ENCODE measurements at places on chromosomes 12 and 14. TPM values are rescaled to one million over a fixed set of nuclear protein-coding genes. Genes with fewer than 3 reads are reported as not detected.
A peak's percentile ranks its signal among the peaks of the same experiment; 100 is the strongest.

DNA sequence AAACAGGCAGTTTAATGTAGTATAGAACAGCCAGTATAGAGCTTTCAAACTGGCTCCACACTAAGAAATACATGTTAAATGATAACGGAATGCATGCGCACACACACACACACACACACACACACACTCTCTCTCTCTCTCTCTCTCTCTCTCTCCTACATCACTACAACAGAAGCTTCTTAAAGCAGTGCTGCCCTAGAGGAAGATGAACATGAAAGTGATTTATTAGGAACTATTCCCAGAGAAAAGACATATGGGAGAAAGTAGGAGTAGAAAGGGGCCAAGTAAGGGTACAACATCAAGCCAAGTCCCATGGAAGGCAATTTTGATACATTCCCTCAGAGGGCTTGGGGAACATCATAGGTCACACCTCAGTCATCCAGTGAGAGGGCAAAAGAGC, 16.4 kb upstream of the DHRS4 start:
- H3K4me1 ChIP-seq = no peaks in the 10 kb centered on the region
- H3K36me3 ChIP-seq = no peaks in the 10 kb centered on the region
- H3K4me3 ChIP-seq = no peak overlapping the region
- no peak overlapping the region for H3K27ac ChIP-seq

DNA sequence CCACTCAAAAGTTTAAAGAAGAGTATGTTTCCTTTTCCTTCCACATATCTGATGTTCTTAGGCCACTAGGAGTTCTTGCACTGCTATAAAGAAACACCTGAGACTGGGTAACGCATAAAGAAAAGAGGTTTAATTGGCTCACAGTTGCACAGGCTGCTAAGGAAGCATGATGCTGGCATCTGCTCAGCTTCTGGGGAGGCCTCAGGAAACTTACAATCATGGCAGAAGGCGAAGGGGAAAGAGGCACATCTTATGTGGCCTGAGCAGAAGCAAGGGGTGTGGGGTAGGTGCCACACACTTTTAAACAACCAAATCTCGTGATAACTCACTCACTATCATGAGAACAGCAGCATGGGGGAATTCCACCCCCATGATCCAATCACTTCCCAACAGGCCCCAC, 7.7 kb upstream of the CRADD start:
- H3K4me3 ChIP-seq = no peak overlapping the region
- no peak overlapping the region for H3K27ac ChIP-seq
- peaks cover 5% of the 10 kb centered on the region for H3K27me3 ChIP-seq
- no peaks in the 10 kb centered on the region for H3K36me3 ChIP-seq

DNA sequence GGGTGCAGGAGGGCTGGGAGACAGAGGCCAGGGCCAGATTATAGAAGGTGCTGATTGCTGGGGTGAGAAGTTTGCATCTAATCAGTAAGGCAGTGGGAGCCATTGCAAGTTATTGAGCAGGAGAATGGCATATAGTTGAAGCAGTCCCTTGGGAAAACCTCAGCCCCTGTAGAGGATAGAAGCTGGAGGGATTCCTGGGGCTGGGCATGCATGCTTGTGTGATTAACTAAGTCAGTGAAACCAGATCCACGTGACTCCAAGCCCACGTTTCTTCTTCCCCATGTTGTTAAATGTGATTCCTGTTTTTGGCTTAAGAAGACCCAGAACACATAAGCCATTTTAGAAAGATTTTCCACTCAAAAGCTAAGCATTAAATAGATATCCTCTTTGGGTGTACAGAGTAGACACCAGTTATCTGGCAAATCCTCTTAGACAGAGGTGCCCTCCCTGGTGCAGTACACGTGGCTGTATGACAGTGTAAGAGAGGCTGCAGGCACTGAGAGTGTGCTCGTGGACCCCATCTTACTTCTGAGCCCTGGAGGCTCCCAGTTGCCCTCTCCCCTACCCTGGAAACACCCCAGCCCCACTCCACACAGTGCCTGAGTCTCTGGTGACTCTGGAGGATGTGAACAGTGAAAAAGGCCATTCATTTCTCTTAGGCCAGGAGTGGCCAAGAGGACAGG, 3.2 kb downstream of the C14orf132 start:
- DNase-seq = no peak
- H3K27me3 ChIP-seq = peaks cover 39% of the 10 kb centered on the region
- H3K27ac ChIP-seq = no peak overlapping the region
- peaks cover 20% of the 10 kb centered on the region for H3K4me1 ChIP-seq

- no peaks in the 10 kb centered on the region for H3K27me3 ChIP-seq
- H3K36me3 ChIP-seq = no peaks in the 10 kb centered on the region
- no peak for DNase-seq
- H3K4me1 ChIP-seq = peaks cover 23% of the 10 kb centered on the region
These were observed 178.6 kb upstream of the EEA1 start for GRCh38 chr12:93107514-93108312.

DNA sequence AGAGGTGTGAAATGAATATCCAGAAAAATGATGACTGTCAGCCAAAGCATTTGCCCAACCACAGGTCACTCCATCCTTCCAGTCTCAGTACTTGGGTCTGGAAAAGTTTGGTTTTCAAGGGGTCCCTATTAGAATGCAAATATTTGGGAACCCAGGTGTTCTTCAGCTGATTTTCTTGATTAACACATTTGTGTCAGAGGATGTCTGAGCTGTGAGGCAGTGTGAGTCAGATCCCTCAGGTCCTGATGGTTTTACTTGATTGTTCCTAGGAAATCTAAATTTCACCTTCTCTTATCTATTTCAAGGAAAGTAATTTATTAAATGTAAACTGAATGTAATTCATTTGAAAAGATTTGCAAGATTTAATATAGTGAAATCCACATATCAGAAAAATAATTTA, 71.5 kb downstream of the SSPN start:
- no peak overlapping the region for H3K27ac ChIP-seq
- H3K4me1 ChIP-seq = no peaks in the 10 kb centered on the region
- no peaks in the 10 kb centered on the region for H3K36me3 ChIP-seq
- no peak overlapping the region for H3K4me3 ChIP-seq

GRCh38 chr14:64844272-64844671, 35.4 kb downstream of the SPTB start:
- DNase-seq = no peak
- no peak overlapping the region for H3K4me3 ChIP-seq
- no peaks in the 10 kb centered on the region for H3K36me3 ChIP-seq
- H3K27me3 ChIP-seq = peaks cover 40% of the 10 kb centered on the region

- no peaks in the 10 kb centered on the region for H3K36me3 ChIP-seq
- no peaks in the 10 kb centered on the region for H3K27me3 ChIP-seq
- no peak overlapping the region for H3K4me3 ChIP-seq
- H3K27ac ChIP-seq = peak overlapping the region; percentile 96
- no peak for DNase-seq
These were observed 2.4 kb upstream of the DYNC1H1 start for GRCh38 chr14:101961746-101962502.

GRCh38 chr14:37428954-37429353, 166.1 kb downstream of the FOXA1 start:
- no peak for DNase-seq
- no peaks in the 10 kb centered on the region for H3K4me1 ChIP-seq
- H3K27ac ChIP-seq = no peak overlapping the region
- H3K36me3 ChIP-seq = no peaks in the 10 kb centered on the region

- DNase-seq = no peak
- H3K4me1 ChIP-seq = no peaks in the 10 kb centered on the region
- H3K36me3 ChIP-seq = no peaks in the 10 kb centered on the region
- no peak overlapping the region for H3K4me3 ChIP-seq
- no peak overlapping the region for H3K27ac ChIP-seq
These were observed 22.3 kb downstream of the DYRK4 start for GRCh38 chr12:4584281-4584680.

DNA sequence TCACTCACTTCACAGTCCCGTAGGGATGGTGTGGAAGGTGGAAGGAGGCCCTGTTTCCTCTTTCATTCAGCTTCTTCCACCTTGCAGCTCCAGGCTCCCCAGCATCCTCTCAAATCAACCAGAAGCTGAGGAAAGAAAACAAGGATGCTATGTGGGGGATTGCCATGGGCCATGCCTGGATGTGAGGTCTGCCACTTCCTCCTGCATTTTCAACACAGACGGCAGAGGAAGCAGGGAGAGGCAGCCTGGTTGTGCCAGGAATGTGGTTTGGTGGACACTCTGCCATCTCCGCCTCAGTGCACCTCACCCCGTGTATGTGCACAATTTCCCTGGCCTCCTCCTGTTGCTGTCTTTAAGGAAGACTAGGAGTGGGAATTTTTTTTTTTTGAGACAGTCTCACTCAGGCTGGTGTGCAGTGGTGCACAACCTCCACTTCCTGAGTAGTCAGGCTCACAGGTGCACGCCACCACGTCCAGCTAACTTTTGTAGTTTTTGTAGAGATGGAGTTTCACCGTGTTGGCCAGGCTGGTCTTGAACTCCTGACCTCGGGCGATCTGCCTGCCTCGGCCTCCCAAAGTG, 99.2 kb downstream of the SLC15A4 start:
- no peaks in the 10 kb centered on the region for H3K36me3 ChIP-seq
- DNase-seq = no peak
- no peaks in the 10 kb centered on the region for H3K4me1 ChIP-seq
- no peaks in the 10 kb centered on the region for H3K27me3 ChIP-seq

DNA sequence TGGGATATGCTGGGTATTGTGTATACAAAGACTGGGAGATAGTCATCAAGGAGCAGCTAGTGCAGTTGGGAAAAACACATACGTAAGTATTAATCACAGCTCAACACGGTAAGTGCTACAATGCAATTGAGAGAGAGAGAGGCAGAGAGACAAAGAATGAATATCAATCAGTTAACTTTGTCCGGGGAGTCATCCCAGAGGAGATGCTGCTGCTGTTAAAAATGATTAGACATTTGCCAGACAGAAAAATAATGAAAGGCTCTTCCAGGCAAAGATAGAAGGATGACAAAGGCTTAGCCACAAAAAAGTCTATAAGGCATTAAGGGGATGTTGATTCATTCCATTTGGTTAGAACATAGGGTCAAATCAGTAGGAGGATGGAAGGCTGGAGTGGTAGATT, 45.1 kb downstream of the AKAP6 start:
- no peaks in the 10 kb centered on the region for H3K4me1 ChIP-seq
- no peak for DNase-seq
- H3K36me3 ChIP-seq = no peaks in the 10 kb centered on the region
- H3K27me3 ChIP-seq = no peaks in the 10 kb centered on the region

DNA sequence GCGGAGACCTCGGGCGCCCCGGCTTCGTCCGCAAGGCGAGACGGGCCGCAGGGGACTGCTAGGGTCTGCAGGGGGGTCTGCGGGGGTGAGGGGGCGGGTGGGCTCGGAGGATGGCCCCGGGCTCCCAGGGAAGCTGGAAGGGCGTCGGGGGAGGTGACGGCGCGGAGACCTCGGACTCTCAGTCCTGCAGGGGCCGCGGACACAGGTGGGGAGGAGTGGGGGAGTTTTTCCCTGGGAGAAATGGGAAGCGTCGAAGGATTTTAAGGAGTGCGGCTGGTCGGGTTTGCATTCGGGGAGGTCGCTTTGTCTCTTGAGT, 25.9 kb downstream of the ZBTB42 start:
- no peaks in the 10 kb centered on the region for H3K36me3 ChIP-seq
- no peaks in the 10 kb centered on the region for H3K27me3 ChIP-seq
- no peak for DNase-seq
- peak overlapping the region; percentile 40 for H3K27ac ChIP-seq
- H3K4me3 ChIP-seq = peak overlapping the region; percentile 62

- H3K36me3 ChIP-seq = peaks cover 20% of the 10 kb centered on the region
- DNase-seq = no peak
- H3K27me3 ChIP-seq = no peaks in the 10 kb centered on the region
- H3K27ac ChIP-seq = peak overlapping the region; percentile 83
- H3K4me1 ChIP-seq = peaks cover 6% of the 10 kb centered on the region
These were observed 28.6 kb upstream of the CACNA2D4 start for GRCh38 chr12:1947081-1947480.

GRCh38 chr12:90947869-90948268, 7.1 kb downstream of the CCER1 start:
- no peaks in the 10 kb centered on the region for H3K27me3 ChIP-seq
- H3K27ac ChIP-seq = no peak overlapping the region
- H3K4me3 ChIP-seq = no peak overlapping the region

- no peak overlapping the region for H3K27ac ChIP-seq
- H3K36me3 ChIP-seq = no peaks in the 10 kb centered on the region
- DNase-seq = no peak
- peaks cover 4% of the 10 kb centered on the region for H3K4me1 ChIP-seq
- H3K4me3 ChIP-seq = no peak overlapping the region
- no peaks in the 10 kb centered on the region for H3K27me3 ChIP-seq
These were observed 45.2 kb downstream of the MAP1LC3B2 start for GRCh38 chr12:116604178-116604895.

- no peaks in the 10 kb centered on the region for H3K4me1 ChIP-seq
- peak; percentile 26 for DNase-seq
- H3K4me3 ChIP-seq = no peak overlapping the region
These were observed 37.0 kb upstream of the FBXO33 start for GRCh38 chr14:39469094-39469710.

GRCh38 chr12:257521-258321, 4.9 kb downstream of the SLC6A13 start:
- peaks cover 38% of the 10 kb centered on the region for H3K27me3 ChIP-seq
- H3K27ac ChIP-seq = no peak overlapping the region
- H3K36me3 ChIP-seq = no peaks in the 10 kb centered on the region
- H3K4me3 ChIP-seq = no peak overlapping the region

GRCh38 chr12:124765581-124766489, 97.8 kb downstream of the SCARB1 start:
- peaks cover 14% of the 10 kb centered on the region for H3K4me1 ChIP-seq
- H3K4me3 ChIP-seq = no peak overlapping the region
- H3K36me3 ChIP-seq = no peaks in the 10 kb centered on the region
- no peak for DNase-seq

DNA sequence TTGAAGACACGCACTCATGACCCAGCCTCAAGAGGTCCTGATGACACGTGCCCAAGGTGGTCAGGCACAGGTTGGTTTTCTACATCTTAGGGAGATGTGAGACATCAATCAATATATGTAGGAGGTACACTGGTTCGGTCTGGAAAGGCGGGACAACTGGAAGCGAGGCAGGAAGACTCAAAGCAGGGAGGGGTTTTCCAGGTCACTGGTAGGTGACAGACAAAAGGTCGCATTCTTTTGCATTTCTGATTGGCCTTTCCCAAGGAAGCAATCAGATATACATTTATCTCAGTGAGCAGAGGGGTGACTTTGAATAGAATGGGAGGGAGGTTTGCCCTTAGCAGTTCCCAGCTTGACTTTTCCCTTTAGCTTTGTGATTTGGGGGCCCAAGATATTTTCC, 38.6 kb downstream of the GLT1D1 start:
- H3K36me3 ChIP-seq = no peaks in the 10 kb centered on the region
- H3K4me3 ChIP-seq = no peak overlapping the region
- H3K4me1 ChIP-seq = no peaks in the 10 kb centered on the region
- no peak overlapping the region for H3K27ac ChIP-seq
- DNase-seq = no peak

NTN4 gene
- 16.8 TPM for total RNA-seq

MYF5 gene
- total RNA-seq = not detected

CFAP73 gene
- not detected for total RNA-seq

CNTN1 gene
- 0.75 TPM for total RNA-seq

FOXG1 gene
- not detected for total RNA-seq

MYL2 gene
- not detected for total RNA-seq

CLEC12A gene
- total RNA-seq = not detected

Data from transverse colon (tissue), 4 donors.